ENCODE measurements at places on chromosomes 12 and 14.

DNA sequence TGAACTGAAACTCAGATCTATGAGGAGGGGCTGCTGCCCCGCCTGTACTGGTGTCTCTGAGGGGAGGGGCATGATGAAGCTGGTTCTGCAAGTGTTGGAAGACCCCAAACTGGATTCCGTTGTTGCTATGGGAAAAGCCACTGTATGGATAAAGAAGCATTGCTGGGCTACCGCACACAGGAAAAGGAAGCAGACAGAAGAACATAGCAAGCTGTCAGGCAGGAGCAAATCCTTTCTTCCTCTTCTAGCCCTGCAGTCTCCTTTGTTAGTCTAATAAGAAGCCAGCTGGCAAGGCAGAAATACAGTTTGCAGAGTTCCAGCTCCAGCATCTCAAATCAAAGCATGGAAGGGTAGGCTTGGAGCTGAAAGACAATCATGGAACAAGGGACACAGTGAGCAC, 26.3 kb upstream of the NR1H4 start:
- no peak for DNase-seq

DNA sequence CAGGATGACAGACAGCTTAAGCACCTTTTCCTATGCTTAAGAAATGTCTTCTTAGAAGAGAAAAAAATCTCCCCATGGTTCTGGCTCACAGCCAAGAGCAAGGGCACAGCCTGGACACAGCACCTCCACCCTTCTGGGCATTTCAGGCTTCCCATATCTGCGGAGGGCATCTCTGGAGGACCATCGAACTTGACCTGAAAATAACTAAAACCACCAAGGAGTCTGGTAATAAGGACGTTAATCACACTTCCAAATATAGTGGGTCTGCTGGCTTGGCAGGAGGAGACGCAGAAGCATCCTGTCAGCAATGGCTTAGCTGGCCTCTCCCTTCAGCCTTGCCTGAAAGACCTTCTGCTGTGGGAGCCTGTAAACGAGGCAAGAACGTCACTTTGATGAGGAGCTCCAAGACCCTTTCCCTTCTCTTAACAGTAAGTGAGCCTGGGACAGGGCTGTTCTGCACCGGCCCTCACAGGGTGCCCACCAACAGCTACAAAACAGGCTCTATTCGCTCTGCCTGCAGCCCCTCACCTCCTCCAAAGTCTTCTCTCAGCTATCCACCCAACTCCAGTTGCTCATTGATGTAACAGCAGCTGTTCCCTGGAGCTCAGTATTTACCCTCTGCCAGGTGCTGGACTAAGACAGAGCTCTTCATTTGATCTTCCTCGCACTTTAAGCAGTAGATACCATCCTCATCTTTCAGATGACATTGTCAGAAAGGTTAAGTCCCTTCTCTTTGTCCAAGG, 13.2 kb downstream of the SETD3 start:
- no peak for DNase-seq

- no peak for DNase-seq
Observed at GRCh38 chr14:89276424-89276975, 140.5 kb downstream of the FOXN3 start.

DNA sequence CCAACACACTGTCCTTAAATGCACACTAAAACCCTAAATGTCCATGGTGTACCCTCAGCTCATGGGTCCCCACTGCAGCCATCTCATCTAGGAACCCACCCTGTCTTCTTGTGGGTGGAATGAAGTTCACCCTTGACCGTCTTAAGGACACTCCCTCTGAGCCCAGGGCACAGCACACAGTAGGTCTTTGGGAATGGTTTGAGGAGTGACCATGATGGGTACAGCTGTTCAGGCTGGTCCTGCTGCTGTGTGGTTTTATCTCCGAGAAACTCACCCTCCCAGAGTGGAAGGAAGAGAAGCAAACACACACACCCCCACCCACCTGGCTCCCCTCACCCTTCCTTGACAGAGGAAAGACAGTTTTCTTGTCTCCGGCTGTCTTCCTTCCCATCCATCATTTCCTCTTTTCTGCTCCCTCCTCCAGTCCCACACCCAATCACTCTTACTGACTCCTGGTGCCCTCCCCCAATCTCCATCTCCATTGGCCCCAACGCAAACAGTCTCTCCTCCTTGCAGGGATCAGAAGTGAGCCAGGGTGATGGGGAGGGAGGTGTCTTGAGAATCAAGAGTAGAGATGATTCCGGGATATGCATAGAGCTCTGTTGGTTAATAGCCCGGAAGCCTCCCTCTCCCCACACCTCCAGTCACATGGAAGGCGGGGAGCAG, 105.9 kb upstream of the LHX5 start:
- DNase-seq, result no peak

- no peak for DNase-seq
Observed at GRCh38 chr14:26820138-26820537, 222.3 kb upstream of the NOVA1 start.

- DNase-seq, result no peak
Observed at GRCh38 chr12:107567876-107568619, 117.6 kb upstream of the PWP1 start.

- DNase-seq, result no peak
Observed at GRCh38 chr14:41146391-41146790, 460.3 kb upstream of the LRFN5 start.

GRCh38 chr12:132174015-132174838, 30.0 kb downstream of the NOC4L start:
- DNase-seq, result no peak

GRCh38 chr14:103129301-103130016, 6.2 kb downstream of the TNFAIP2 start:
- no peak for DNase-seq

- DNase-seq, result no peak
Observed at GRCh38 chr14:81582420-81582819, 48.8 kb upstream of the SEL1L start.

- no peak for DNase-seq
Observed at GRCh38 chr12:115507951-115508722, 769.4 kb downstream of the MED13L start.

DNA sequence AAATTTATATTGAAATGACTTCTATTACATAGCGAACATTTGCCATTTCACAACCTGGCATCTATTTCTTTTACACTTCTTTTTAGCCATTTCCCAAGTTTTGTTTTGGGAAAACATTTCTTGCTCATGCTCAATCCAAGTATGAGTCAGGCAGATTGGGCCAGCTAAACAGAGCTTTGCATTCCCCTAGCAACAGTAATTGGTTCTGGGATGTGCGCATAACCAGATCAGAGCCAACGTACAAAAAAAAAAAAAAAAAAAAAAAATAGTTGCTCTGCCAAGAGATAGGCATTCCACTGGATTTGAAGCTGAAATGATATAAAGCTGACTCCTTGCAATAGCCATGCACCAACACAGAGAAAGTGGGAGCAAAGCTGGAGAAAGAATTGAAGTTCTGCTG, 37.5 kb downstream of the PLCZ1 start:
- no peak for DNase-seq

DNA sequence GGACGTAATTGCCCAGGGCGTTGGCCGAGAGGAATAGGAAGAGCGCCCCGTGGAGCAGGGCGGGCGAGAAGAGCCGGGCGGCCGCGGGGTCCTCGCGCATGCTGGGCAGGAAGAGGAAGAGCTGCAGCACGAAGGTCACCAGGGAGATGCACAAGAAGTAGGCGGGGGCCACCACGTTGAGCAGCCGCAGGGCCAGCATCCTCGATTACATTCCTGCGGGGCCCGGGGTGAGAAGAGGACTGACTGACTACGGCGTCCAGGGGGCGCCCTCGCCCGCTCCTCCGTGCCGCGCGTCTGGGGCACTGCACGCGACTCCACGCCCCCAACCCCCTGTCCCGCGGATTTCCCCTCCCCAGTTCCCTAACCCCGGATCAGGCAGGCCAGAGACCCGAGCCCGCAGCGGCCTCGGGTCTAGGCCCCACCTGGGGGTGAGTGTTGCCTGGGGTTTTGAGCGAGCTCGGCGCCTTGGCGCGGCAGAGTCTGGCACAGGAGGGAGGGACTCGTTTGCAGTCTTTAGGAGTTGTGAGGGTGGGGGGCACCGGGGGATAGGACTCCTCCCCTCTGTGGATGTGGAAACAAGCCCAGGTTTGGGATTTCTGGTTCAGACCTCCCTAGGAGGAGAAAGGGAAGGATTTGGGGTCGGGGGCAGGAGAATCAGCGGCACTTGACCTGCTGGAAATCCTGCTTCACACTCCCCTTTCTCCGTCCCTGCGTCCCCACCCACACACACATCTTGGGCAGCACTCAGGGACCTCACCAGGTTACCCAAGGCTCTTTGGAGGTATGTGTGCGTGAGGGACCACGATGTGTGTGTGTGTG, 1.8 kb downstream of the ZDHHC22 start:
- DNase-seq, result no peak

DNA sequence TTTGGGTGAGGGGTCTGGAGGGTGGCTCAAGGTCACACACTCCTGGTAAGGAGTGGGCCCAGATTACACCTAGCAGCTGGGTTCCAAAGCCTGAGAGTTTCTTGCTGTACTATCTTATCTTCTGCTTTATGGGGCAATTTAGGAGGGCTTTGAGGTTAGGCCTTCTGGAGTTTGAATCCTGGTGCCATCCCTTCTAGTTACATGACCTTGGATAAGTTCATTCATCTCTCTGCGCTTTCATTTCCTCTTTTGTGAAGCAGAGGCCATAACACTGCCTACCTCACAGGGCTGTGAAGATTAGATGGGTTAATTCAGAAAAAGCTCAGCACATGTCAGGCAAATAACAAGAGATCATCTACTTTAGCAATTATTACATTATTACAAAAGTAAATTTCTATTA, 7.4 kb upstream of the KRT77 start:
- DNase-seq, result no peak

DNA sequence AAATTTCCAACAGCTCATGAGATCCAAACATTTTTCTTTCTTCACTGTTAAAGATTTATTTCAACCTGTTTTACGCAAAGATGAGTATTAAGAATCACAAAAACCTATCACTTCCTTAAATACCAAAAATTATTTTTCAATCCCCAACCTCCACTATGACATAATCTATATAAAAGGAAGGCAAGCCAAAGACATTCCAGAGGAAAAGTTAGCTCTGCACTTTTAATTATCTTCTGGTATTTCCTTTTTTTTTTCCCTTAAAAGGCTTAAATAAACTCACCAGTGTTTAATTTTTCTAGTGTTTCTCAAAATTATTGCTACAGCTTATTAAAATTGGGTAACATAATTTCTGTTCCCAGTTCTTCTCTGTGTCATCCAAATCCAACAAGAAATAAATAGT, 75.9 kb downstream of the BMP4 start:
- DNase-seq, result no peak

- DNase-seq, result no peak
Observed at GRCh38 chr14:94244182-94244581, 48.9 kb downstream of the SERPINA10 start.

DNA sequence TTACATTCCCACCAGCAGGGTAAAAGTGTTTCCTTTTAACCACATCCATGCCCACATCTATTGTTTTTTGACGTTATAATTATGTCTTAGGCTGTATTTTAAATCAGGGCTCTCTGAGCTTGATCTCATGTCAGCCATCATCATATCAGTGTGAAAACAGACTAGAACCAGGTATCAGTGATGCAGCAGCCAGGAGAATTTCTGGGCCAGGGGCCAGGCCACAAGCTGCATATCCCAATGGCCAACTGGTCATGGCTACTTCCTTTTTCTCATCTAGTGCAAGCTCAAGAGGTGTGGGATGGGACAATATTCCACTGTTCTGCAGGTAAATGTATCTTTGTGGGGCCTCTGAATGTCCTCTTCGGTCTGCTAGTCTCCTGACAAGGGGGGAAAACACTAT, 125.1 kb downstream of the CRADD start:
- DNase-seq, result no peak

- no peak for DNase-seq
Observed at GRCh38 chr12:130764475-130765185, 48.5 kb upstream of the RIMBP2 start.

GRCh38 chr12:5554711-5555110, 122.8 kb downstream of the NTF3 start:
- no peak for DNase-seq

- no peak for DNase-seq
Observed at GRCh38 chr12:13853471-13853870, 127.9 kb downstream of the GRIN2B start.

DNA sequence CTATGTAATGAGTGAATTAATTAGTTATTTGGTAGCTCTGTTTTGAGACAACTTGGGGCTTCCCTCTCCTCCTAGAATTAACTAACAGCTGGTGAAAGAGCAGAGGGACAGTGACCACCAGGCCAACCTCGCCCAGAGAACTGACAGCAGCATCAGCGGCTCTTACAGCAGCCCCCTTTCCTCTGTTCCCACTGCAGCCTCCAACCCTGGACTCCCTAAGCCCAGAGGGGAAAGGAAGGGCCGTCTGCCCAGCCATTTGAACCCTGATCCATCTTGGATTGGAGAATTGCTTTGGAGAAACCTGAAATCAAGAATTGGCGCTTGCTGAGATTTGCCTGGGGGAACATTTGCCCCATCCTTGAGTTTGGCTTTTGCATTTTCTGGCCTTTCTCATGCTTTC, 45.5 kb downstream of the B4GALNT3 start:
- DNase-seq, result no peak

DNA sequence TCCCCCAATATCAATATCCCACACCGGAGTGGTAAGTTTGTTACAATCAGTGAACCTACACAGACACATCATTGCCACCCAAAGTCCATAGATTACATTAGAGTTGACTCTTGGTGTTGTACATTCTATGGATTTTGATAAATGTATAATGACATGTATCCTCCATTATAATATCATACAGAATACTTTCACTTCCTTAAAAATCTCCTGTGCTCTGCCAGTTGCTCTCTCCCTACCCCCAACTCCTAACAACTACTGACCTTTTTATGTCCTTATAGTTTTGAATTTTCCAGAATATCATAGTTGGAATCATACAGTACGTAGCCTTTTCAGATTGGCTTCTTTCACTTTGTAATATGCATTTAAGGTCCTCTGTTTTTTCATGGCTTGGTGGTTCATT, 48.4 kb downstream of the SLC4A8 start:
- DNase-seq, result no peak

DNA sequence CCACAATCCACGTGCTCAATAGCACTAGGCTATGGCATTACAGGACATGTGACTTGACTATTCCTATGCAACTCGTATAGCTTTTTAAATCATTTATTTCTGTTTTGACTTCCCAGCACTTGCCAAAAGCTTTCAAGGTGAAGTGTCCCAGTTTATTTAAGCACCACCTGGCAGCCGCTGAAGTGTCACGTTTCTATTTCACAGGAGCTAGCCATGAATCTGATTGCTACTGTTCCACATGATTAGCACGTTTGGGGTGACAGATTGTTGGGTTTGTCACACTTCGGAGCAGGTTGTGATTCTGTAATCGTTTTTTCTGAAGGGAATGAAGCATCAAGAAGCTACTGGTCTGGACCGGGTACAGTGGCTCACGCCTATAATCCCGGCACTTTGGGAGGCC, 39.9 kb upstream of the BICDL1 start:
- DNase-seq, result no peak

DNA sequence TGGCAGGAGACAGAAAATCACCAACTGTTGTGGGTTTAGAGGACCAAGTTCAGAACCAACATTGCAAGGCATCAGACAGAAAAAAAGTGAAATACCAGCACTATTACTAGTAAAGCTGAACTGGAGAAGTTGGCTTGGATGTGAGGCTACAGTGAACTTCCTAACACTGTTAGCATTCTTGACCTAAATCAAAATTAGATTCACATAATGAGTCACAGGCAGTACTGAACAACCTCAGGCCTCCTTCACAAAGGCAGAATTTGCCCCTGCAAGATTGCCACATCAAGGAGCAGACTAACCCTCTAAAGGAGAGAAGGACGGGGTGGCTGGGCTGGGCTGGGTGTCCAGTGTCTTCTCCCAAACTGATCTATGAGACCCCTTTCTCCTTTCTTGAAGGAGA, 539.7 kb downstream of the SNAPC1 start:
- DNase-seq, result no peak

GRCh38 chr14:56280843-56281242, 162.6 kb downstream of the PELI2 start:
- DNase-seq, result no peak

GRCh38 chr12:116927244-116927940, 16.6 kb downstream of the FBXW8 start:
- no peak for DNase-seq
